ENCODE measurements at places on chromosomes 3 and 15. TPM values are rescaled to one million over a fixed set of nuclear protein-coding genes. Genes with fewer than 3 reads are reported as not detected.

DNA sequence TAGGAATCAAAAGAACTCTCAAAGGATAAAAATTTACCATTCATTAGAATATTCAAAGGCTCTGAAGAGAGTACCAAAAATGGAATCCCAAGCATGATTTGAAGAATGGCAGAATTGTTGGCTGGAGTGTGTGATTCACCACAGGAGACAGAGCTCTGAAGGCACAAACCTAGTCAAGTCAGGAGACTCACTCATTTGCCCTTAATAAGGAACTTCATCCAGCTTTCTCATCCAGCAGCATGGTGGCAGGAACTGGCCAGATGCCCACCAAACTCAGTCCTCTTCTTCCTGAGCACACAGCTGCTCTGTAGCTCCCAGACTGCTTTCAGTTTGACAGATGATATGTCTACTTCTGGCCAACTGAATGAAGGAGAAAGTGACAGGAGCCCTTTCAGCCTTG, 16.5 kb upstream of the HEG1 start:
- DNase-seq = no peak

DNA sequence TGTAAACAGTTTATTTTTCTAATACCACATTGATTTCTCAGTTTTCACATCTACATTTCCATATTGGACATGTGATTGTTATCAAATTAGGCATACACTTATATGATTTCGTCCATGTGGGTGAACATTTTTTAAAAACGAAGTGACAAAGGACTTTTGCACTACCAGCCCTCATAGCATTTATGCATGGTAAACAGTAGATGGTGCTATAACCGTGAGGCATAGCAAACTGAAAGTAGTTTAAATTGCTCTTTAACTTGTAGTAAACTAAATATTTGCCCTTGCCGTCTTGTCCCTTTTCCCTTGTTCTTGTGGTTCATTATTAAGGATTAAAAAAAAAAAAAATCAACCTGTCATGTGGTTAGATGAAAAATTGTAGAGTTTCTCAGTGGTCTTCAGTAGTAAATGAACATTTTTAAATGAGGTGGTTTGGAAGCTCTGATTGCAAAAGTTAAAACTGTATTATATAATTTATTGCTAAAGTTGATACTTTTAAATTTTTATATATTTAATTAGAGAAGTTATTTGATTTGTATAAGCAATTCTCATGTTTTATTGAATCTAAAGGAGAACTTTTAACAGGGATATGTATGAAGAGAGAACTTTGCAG, 24.0 kb downstream of the STX19 start:
- peak; percentile 21 for DNase-seq

GRCh38 chr3:59559721-59560435, 510.1 kb upstream of the CFAP20DC start:
- DNase-seq = peak; percentile 93

GRCh38 chr15:28945626-28946230, 60.0 kb downstream of the APBA2 start:
- no peak for DNase-seq

DNA sequence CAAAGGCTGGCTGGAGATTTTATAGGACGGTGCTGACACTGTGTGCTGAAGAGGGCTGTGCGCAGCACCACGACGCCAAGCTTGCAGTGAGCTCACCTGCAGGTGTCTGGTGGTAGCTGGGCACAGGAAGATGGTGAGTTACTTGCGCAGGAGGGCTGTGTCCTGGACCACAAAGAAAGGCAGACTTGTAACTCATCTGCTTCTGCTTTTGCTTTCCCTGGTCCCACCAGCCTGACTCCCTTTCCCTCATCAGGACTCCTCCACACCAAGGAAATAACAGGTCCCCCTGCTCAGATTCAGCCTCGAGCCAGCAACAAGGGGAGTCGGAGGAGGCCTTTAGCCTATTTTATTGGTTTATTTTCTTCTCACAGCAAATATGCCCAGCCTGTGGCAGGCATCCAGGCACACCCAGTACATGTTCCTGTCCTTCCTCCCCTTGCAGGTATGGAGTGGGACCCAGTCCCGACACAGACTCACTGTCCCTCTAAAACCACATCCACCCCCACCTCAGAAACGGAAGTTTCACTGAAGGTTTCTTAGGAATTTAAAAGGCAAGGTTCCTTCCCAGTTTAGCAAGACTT, 35.6 kb upstream of the FLNB start:
- DNase-seq = no peak

- no peak for DNase-seq
Observed at GRCh38 chr3:81242871-81243270, 518.6 kb downstream of the GBE1 start.

SLC33A1 gene
- polyA plus RNA-seq = 33.9 TPM

GALNT15 gene
- not detected for polyA plus RNA-seq

MYL3 gene
- not detected for polyA plus RNA-seq

HCLS1 gene
- polyA plus RNA-seq = 0.42 TPM

RBMS3 gene
- 2.3 TPM for polyA plus RNA-seq

FHIT gene
- 5.0 TPM for polyA plus RNA-seq

Data from keratinocyte (primary cell).